ENCODE measurements at places on chromosomes 7 and 10.

DNA sequence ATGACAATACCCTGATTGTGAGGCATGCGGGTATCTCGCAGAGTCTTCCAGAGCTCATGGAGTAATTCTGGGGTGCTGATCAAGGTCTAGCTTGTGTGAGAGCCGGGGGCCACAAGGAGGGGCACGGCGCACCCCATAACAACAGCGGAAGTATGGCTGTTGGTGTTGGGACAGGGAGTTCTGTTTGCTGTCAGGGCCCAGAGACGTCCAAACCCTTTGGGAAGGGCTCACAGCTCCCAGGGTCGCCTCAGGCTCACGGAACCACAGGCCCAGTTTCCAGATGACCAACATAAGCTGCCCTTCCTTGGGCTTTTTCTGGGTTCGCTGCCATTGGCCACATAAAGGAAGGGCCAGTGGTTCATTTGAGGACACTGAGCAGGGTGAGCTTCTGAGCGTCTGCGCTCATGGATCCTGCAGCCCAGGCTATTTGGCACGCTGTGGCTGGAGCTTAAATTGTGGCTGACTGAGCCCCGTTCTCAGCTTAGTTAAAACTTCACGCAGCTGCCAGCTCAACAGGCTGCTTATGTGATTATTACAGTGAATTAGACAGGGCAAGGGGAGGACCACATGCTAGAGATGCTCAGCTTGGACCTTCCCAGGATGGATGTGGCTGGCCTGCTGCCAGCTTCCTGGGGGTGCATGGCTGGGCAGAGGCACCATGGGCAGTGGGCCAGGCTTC, 92.3 kb downstream of the DNAJB6 start:
- DNase-seq: no peak

- DNase-seq: no peak
These were observed 4.5 kb upstream of the ANKRD1 start for GRCh38 chr10:90925079-90926029.

DNA sequence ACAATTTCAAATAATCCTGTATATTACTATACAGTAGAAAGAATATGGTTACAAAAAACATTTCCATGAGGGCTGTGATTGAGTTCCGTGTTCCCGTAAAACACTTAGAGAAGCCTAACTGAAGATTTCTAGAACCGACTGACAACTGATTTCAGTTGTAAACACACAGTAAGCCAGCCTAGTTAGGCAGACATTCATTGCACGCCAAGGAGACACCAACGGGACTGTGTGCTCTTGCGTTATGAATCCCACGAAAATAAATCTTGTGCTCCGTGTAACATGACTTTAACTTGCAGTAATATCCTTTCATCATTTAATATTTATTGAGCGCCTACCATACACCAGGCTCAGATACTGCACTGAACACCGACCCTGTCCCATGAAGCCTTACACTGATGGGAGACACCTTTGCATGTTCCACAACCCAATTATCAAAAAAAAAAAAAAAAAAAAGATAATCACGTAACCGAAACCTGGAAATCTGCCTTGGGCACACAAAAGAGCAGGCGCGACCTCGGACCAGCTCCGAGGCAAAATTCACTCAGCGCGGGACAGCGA, 420 bp upstream of the KLHL7 start:
- peak; percentile 67 for DNase-seq

GRCh38 chr7:155104913-155105312, 34.8 kb downstream of the HTR5A start:
- DNase-seq: no peak

DNA sequence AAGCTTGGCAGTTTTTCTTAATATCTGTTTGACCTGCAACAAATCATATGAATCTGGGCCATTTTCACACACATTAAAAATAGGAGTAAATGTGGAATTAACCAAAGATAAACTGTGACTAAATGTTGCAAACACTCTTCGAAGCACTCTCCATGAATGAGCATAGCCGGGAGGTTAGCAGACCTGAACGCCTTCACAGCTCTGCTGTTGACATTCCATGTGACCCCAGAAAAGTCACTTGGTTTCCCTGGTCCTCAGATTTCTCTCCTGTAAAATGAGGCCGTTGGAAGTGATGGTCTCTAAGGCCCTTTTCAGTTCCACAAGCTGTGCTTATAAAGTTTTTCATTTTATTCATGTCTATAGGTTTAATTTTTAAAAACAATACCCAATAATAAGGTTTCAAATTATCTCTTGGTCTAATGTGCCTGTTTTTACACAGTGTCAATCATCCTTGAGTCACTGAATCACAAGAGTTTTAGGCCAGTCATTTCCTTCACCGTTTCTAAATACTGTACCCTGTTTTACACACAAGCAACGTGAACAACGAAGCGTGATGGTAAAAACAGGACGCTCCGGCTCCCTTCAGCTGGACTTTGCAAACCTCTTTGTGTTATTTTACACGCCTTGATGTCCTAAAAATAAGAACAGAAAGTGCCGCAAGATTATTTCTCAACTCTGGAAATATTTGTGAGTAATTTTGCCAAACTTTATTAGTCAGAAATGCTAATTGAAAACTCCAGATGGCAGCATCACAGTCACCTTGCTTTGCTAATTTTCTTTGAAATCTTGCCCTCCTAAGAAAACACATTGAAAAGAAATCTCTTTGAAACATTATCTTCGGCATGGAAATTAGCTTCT, 38.6 kb upstream of the MET start:
- DNase-seq: no peak

DNA sequence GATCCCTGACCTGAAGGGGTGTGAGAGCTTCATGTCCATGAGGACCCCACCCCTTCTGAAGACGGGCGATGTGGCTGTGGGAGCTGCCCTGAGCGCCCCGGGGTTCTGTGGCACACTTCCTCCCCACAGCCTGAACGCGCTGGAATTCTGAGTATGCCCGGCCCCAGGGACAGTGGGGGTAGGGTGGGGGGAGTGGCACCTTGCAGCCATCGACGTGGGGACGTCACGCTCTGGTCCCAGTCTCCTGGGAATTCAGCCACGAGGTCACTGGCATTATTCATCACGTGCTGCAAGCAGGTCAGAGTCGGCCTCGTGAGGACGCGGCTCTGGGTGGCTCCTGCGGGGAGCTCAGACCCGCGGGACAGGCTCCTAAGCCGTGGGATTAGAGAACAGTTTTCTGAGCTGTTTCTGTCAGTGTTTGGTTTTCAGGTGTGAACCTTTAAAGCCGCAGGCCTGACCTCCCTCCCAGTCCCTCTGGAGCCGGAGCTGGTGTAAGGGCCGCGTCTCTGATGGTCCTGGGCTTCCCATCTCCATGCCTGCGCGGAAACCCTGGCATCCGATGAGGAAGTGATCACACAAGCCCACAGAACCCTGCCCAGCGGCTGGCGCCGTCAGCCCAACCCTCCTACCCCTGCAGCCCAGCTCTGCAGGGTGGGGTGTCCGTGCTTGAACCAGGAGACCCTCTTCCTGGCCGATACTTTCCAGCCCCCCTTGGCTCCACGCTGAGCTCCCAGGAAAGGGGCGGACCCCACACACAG, 16.1 kb downstream of the GPR146 start:
- DNase-seq: no peak

DNA sequence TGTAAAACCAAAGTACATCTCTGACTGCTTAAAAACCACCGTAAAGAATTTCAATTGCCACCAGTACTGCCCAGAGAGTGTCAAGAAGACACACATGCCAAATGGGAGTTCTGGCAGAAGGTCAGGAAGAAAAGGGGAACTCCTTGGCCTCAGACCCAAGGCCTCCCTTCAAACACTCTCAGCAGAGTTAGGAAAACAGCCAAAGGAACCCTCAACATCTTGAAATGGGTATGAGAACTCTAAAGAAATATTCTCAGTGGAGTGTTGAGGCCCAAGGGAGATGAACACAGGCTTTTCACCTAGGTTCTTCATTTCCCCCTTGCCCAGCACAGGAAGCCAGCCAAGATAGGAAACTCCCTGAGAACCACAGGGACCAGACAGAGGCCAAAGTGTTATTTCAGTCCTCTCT, 96.1 kb upstream of the ASAH2 start:
- DNase-seq: no peak

GRCh38 chr7:115122388-115122787, 200.5 kb downstream of the MDFIC start:
- DNase-seq: peak; percentile 56

GRCh38 chr10:99685597-99685967, 26.3 kb downstream of the ENTPD7 start:
- DNase-seq: no peak
